ENCODE measurements at places on chromosomes 11 and 22.
A peak's percentile ranks its signal among the peaks of the same experiment; 100 is the strongest.

DNA sequence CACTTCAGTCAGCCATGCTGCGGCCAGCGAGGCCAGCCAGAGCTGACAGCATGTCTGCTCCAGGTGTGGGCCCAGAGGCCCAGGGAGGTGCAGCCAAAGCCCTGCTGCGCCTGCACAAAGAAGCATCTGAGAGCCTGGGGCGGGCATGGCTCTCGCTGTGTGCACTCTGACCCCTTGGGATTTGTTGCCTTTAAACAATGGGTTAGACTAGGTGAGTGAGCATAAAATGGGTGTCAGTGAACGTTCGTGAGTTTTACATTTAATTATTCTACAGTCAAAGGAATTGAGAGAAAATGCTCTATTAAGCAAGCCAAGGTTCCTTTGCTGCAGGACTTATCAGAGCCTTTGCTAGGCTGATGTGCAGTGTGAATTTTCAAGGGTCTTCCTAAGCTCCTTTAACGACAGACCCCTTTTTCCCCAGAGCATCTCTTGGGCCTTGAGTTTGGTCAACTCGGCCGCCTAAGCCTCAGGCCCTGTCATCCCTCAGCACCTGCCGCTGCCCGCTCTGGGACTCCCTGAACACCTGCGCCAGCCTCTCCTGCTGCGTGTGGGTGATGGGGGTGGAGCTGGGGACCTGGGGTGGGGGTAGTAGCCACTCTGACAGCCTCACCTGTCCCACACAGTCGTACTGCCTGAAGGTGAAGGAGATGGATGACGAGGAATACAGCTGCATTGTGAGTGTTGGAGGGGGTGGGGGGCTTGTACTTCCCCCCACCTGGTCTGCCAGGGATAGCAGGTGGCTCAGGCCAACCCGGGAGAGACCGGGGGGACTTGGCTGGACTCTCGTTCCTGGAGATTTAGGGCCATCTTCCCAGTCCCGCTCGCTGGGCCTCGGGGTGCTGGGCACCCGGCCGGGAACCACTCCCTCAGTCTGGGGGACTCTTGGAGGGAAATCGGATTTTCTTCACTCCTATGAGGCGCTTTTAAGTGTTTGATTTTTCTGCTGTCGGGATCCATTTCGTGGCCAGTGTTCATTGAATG, 10.5 kb downstream of the SLC16A8 start:
- no peak for DNase-seq

GRCh38 chr11:69395287-69395686, 86.2 kb upstream of the LINC01488 start:
- no peak for DNase-seq

GRCh38 chr11:20488352-20488751, 100.8 kb downstream of the PRMT3 start:
- DNase-seq = no peak

- peak; percentile 82 for DNase-seq
These were observed 27.3 kb downstream of the SERGEF start for GRCh38 chr11:17985517-17985916.

DNA sequence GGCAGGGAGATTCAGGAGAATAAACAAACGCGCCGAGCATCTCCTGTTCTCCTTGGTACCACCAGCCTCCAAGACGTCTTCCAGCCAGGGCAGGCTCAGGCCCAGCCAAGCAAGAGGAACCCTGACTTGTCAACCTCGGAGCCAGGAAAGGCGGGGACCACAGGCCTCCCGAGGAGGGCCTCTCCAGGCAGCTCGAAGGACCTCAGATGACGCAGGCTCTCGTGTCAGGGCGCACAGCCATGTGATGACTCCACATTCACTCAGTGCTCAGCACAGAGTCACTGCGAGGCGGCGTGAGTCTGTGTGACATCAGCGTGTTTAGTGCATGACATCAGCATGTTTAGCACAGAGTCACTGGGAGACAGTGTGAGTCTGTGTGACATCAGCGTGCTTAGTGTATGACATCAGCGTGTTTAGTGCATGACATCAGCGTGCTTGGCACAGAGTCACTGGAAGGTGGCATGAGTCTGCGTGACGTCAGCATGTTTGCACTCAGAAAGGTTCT, 241.4 kb downstream of the BRD1 start:
- peak; percentile 14 for DNase-seq

GRCh38 chr11:73265278-73265810, 6.8 kb upstream of the P2RY6 start:
- no peak for DNase-seq

Measured in M059J (cell line).